ENCODE measurements at places on chromosomes 11 and 22. TPM values are rescaled to one million over a fixed set of nuclear protein-coding genes. Genes with fewer than 3 reads are reported as not detected.
A peak's percentile ranks its signal among the peaks of the same experiment; 100 is the strongest.

OR56A1 gene
- not detected for polyA plus RNA-seq

OR51E1 gene
- polyA plus RNA-seq = 2.2 TPM

PAK1 gene
- 31.6 TPM for polyA plus RNA-seq

GRCh38 chr11:105399511-105399910 is 210.4 kb upstream of the GRIA4 start:
- H3K36me3 ChIP-seq = no peaks in the 10 kb centered on the region
- no peaks in the 10 kb centered on the region for H3K4me1 ChIP-seq
- no peak for DNase-seq
- H3K4me3 ChIP-seq = no peak overlapping the region
- no peaks in the 10 kb centered on the region for H3K27me3 ChIP-seq
- H3K27ac ChIP-seq = no peak overlapping the region

CYTH4 gene
- polyA plus RNA-seq = 0.24 TPM

DNA sequence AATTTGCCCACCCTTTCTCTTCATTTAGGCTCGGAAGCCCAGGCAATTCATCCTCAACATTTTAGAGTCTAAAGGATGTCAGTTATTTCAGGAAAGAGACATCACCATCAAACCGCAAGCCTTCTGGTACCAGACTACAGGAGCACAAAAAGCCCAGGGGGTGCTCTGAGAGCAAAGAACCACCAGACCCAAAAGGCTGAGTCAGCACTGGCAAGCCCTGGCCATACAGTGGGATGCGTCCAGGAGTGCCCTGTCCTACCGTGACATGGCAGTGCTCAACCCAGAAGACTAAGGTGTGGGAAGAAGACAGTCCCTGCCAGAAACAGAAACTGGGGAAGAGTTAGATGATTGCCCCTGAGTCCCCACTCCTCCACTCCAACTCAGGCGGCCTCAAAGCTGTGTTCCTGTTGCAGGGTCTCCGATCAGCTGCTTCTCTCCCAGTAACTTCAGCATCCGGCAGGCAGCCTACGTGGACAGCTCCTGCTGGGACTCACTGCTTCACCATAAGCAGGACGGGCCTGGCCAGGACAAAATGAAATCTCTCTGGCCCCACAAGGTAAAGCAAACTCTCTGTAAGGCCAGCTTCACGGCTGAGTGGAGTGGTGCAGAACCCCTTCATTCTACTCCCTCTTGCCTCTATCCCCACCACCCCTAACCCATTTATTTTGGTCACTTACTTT is 1.5 kb downstream of the PANX3 start:
- H3K27ac ChIP-seq = no peak overlapping the region
- H3K4me1 ChIP-seq = no peaks in the 10 kb centered on the region
- H3K4me3 ChIP-seq = no peak overlapping the region
- no peaks in the 10 kb centered on the region for H3K36me3 ChIP-seq
- no peaks in the 10 kb centered on the region for H3K27me3 ChIP-seq
- DNase-seq = peak; percentile 17

DNA sequence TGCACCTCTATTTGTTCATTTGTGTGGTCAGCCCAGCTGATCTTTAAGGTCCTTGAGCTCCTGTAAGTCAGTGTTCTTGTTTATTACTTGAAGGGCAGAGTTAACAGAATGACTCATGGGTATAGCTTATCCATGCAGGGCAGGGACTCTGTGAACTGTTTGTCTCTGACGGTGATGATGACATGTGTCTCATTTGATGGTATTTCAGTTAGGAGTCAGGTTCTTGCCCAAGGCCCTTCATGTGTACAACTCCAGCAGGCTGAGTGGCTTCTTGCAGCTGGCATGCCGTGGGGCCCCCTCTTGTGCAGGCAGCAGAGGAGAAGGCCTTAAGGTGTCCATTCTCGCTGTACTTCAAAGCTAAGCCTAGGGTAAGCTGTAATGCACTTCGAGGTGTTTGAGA is 165.1 kb downstream of the DBX1 start:
- H3K4me1 ChIP-seq = peaks cover 26% of the 10 kb centered on the region
- H3K36me3 ChIP-seq = no peaks in the 10 kb centered on the region
- H3K27ac ChIP-seq = peak overlapping the region; percentile 85

DNA sequence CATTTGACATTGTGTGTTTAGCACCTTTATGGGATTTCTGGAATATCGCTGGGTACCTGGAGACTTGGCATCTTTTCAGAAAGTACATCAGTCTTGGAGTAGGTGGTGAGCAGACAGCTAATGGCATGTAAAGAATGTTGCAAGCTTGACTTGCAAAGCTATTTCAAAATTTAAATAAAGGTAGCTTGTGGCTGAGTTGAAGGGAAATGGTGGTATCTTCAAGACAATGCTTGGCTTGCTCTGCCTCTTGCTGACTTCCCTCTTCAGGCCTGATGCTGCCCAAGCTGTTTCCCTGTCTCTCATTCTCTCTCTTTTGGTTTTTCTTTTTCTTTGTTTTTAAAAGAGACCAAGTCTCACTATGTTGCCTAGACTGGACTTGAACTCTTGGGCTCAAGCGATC is 13.2 kb downstream of the ZNRF3 start:
- DNase-seq = no peak
- H3K27ac ChIP-seq = no peak overlapping the region
- no peaks in the 10 kb centered on the region for H3K36me3 ChIP-seq

MYO18B gene
- polyA plus RNA-seq = not detected

GRCh38 chr11:133934599-133935550 is 21.9 kb downstream of the IGSF9B start:
- H3K36me3 ChIP-seq = no peaks in the 10 kb centered on the region
- DNase-seq = no peak
- no peaks in the 10 kb centered on the region for H3K27me3 ChIP-seq
- no peak overlapping the region for H3K27ac ChIP-seq
- no peaks in the 10 kb centered on the region for H3K4me1 ChIP-seq
- H3K4me3 ChIP-seq = no peak overlapping the region

CCDC87 gene
- 0.22 TPM for polyA plus RNA-seq

DNA sequence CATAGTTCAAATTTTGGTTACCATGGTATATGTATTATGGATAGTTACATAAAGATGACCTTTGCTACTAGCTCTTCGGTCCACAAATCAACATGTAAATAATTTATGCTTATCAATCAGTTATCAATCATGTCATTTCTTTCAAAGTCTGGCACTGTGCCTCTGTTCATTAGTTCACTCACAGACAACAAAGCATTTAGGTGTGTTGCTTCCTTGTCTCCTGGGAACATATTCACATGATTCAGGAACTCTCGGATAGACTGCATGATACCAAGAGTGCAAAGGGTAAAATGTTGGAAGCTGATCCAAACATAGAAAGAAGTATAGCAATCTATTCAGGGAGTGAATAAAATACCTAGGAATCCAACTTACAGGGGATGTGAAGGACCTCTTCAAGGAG is 14.3 kb upstream of the ACRV1 start:
- H3K27ac ChIP-seq = no peak overlapping the region
- no peaks in the 10 kb centered on the region for H3K4me1 ChIP-seq
- H3K27me3 ChIP-seq = no peaks in the 10 kb centered on the region

- H3K27ac ChIP-seq = no peak overlapping the region
- no peak overlapping the region for H3K4me3 ChIP-seq
- no peaks in the 10 kb centered on the region for H3K36me3 ChIP-seq
- DNase-seq = no peak
- H3K27me3 ChIP-seq = no peaks in the 10 kb centered on the region
Measured at GRCh38 chr11:19614370-19614940, 98.2 kb upstream of the NAV2 start.

DNHD1 gene
- polyA plus RNA-seq = 7.1 TPM

GRCh38 chr22:20238536-20238900 is 29.6 kb downstream of the RTN4R start:
- H3K36me3 ChIP-seq = no peaks in the 10 kb centered on the region
- no peak overlapping the region for H3K27ac ChIP-seq
- no peak overlapping the region for H3K4me3 ChIP-seq
- peak; percentile 75 for DNase-seq

GRCh38 chr22:46349238-46349637 is 13.7 kb downstream of the TRMU start:
- no peak overlapping the region for H3K4me3 ChIP-seq
- no peak overlapping the region for H3K27ac ChIP-seq
- no peaks in the 10 kb centered on the region for H3K36me3 ChIP-seq

DNA sequence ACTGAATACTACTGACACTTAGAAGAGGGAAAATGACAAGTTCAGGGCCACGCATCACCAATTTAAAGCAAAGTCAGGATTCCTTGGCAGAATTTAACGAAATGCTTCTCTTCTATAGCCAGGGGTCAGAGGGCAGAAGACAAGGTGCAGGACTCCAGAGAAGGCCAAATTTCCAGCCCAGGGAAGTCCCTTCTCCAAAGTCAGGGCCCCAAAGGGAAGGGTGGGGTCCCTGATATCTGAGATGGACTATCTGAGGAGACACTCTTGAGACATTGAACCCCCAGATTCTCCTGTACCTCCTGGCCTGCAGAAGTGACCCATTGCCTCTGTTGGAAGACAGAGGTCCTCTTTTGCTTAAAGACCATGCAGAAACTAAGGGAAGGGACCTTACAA is 91.2 kb downstream of the RPS6KA4 start:
- H3K27ac ChIP-seq = no peak overlapping the region
- no peaks in the 10 kb centered on the region for H3K36me3 ChIP-seq
- no peak overlapping the region for H3K4me3 ChIP-seq

GLYATL1B gene
- 0.28 TPM for polyA plus RNA-seq

GRCh38 chr11:103648670-103649400 is 387.6 kb upstream of the DDI1 start:
- H3K4me1 ChIP-seq = no peaks in the 10 kb centered on the region
- no peaks in the 10 kb centered on the region for H3K36me3 ChIP-seq
- no peak for DNase-seq
- no peaks in the 10 kb centered on the region for H3K27me3 ChIP-seq
- H3K4me3 ChIP-seq = no peak overlapping the region

GRCh38 chr11:113174882-113175281 is 139.5 kb upstream of the TTC12 start:
- no peaks in the 10 kb centered on the region for H3K27me3 ChIP-seq
- H3K4me3 ChIP-seq = no peak overlapping the region
- peaks cover 24% of the 10 kb centered on the region for H3K4me1 ChIP-seq
- no peaks in the 10 kb centered on the region for H3K36me3 ChIP-seq
- no peak for DNase-seq

DNA sequence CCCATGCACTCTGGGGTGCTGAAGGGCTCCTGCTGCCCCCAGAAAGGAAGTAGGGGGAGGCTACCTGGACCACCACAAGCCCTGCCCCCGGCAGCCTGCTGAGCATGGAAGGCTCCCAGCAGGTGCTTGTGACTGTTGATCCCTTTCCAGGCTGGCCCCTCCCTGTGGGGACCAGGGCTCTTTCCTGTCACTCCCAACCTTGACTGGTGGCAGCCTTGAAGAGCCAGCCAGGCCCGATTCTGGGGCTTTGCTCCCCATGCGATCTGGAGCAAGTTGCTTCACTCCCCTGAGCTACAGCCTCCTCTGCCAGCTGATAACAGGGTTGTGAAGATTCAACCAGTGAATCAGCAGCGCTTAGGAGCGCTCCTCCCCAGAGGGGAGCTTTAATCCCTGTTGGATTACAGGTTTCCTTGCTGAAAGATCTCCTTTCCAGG is 4.6 kb upstream of the CST6 start:
- no peak overlapping the region for H3K4me3 ChIP-seq
- no peaks in the 10 kb centered on the region for H3K4me1 ChIP-seq
- DNase-seq = peak; percentile 49

FGF3 gene
- not detected for polyA plus RNA-seq
